ENCODE measurements at places on chromosomes 13 and 19.
A peak's percentile ranks its signal among the peaks of the same experiment; 100 is the strongest.

DNA sequence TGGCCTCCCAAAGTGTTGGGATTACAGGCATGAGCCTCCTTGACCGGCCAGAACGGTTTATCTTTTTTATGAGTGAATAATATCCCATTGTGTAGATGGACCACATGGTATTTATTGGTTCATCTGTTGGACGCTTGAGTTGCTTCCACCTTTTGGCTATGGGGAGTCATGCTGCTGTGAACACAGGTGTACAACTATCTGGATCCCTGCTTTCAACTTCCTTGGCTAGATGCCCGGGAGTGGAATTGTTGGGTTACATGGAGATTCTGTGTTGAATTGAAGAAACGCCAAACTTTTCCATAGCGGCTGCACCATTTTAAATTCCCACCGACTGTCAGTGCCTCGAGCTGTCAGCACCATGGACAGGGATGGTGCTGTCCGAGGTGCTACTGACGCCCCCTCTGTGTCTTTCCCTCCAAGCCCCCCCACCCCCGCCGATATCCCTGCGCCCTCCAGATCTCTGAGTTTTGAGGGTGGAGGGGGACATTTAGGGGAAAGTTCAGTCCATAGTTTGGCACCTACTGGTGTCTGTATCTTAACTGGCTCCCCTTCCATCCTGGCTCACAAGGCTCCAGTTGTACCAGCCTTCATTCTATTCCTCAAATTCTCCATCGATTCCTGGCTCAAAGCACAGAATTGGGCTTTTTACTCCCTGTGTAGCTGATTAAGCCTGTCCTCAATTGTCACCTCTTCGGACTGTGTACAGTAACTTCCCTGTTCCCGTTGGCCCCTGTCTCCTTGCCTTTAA is 27.3 kb downstream of the PNPLA6 start:
- no peak for DNase-seq

- DNase-seq, result no peak
These were observed 4.9 kb downstream of the SIAH3 start for GRCh38 chr13:45846681-45847080.

GRCh38 chr13:99774644-99775043 is 196.9 kb downstream of the ZIC5 start:
- no peak for DNase-seq

GRCh38 chr19:18326772-18327171 is 3.9 kb upstream of the LSM4 start:
- no peak for DNase-seq

GRCh38 chr13:47499358-47500150 is 501.5 kb downstream of the SUCLA2 start:
- DNase-seq, result no peak

DNA sequence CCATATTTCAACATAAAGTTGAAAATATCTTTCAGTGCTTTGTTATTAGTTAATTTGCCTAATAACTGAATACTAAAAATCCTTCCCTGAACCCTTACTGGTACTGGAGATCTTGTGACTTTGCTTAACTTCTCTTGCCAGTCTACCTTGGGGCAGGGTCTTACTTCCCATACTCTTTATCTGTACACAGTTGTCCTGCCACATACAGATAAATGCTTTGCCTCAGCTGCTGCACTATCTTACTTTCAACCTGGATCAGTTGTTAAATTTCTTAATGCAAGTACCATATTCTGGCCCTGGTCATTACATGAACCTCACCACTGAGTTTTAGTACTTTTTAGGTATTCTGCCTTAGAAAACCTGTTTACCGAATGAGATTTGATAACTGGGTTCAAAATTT is 107.6 kb downstream of the PIBF1 start:
- no peak for DNase-seq

- DNase-seq, result no peak
These were observed 38.2 kb downstream of the TMTC4 start for GRCh38 chr13:100636441-100636840.

GRCh38 chr19:12095111-12095790 is 30.7 kb downstream of the ZNF844 start:
- DNase-seq, result no peak

GRCh38 chr13:30870049-30870884 is 35.8 kb upstream of the MEDAG start:
- DNase-seq, result peak; percentile 94

DNA sequence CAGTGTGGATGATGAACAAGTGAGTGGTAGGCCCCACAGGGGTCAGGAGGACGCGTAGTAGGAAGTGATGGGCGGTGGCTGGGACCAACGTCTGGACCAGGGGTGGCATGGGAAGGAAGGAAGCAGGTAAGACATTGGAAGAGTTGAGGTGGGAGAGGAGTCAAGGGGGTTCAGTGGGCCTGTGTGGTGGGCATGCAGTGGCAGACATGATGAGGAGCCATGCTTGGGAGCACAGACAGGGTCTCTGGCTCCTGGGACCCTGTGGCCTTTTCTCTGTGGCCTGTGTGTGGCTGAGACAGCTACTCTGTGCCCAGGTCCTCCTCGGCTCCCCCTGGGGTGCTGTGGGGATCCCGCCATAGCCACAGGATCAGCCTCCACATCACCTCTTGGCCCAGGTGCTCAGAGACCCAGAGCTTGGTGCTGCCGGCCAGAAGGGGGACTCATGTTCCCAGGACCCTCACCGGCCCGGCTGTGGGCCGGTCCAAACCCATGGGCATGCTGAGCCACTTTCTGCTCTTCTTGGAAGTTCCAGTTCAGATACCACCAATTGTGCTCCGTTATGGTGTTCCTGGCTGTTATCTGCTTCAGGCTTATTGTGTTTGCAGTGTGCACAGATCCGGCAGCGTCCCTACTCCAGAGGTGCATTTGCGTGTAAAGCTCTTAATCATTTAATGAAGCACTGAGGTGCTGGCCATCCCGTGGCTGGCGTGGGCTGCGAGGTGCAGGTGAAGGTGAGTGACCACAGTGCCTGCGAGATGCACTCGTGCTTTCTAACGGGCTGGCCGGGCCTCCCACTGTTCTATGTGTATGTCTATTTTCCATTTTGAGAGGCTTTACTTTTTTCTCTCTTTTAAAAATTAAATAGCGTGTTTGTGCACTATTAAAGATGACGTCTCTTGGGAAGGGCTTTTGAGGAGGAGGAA is 147.9 kb downstream of the TEX29 start:
- no peak for DNase-seq

DNA sequence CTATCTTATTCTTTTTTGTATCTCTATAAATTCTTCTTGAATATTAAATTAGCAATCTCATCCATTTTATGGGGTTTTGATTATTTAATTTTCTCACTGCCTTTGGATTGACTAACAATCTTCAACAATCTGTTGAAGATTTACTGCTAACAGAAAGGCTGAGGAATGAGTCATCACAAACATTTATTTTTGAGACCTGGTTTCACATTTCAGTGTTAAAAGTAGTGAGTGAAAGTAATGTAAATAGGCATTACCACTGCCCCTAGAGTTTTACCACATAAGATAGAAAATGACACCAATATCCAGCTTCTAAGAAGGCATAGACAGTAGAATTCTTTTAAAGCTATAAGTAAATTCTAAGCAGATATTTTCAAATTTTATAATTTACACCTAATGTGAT is 472.8 kb downstream of the OLFM4 start:
- no peak for DNase-seq

DNA sequence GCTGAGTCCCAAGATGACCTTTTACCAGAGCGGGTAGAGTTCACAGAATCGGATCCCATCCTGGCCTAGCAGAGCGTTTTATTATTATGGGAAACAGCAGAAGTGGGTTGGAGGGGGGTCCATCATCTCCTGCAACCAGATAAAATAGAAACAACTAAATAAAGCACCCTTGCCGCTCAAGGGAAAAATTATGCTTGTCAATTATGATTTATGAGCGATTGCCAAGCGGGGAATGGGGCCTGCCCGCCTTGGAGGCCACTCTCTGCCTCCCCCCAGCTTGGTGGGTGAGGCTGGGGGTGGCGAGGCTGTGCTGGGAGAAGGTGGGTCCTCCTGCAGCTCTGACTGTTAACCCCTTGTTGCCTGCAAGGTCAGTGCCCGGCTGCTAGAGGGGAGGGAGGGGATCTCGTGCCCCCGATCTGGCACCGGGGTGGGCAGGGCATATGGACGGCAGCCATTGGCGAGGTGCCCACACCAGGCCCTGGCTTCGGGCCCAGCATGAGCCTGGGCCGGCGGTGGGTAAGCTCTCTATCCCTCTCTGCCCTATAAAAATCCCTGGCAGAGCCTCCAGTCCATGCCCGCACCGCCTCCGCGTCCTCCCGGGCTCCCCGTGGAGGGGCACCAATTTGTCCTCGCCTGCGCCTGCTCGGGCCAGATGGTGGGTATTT is 129.1 kb downstream of the URI1 start:
- no peak for DNase-seq

- DNase-seq, result no peak
These were observed 9.8 kb upstream of the SIAH3 start for GRCh38 chr13:45861322-45861721.

DNA sequence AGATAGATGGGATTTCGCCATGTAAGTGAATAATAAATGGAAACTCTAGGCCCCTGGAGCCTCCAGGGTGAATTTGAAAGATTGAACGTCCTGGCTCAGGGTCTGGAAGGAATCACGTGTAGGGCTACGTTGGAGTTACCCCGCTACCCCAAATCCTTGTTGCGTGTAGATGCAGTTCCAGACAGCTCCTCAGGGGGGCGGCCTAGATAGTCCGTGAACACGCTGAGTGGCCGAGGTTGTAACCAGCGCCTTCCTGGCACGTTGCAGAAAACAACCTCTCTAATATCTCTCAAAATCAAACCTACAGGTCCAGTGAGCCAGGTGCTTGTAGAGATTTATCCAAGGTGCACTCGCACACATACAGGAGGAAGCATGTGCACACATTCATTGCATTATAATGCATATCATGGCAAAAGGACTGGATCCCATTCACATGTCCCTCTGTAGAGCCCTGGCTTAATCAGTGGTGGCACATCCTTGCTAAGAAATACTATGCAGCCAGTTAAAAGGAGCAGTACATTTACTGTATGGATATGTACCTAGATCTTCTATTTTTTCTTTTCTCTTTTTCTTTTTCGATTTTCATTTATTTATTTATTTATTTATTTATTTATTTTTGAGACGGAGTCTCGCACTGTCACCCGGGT is 2.5 kb upstream of the KEAP1 start:
- no peak for DNase-seq

DNA sequence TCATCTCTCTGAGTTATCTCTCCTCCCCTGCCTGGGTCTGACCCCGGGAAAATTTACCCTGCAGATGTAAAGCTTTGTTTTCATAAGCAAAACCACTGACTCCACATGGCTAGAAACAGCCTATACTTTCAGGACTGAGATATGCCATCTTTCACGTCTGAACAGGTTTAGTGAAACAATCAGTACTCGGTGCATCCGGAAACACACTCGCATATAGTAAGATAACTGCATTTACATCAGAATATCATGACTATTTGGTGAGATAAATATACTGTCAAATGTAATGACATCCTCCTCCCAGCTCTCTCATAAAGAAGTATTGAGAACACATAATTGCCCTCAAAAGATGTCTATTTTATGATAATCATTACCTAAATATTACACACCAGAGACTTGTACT is 172.8 kb downstream of the EFNB2 start:
- DNase-seq, result no peak

- DNase-seq, result no peak
These were observed 5.1 kb downstream of the CBARP start for GRCh38 chr19:1232652-1233072.

DNA sequence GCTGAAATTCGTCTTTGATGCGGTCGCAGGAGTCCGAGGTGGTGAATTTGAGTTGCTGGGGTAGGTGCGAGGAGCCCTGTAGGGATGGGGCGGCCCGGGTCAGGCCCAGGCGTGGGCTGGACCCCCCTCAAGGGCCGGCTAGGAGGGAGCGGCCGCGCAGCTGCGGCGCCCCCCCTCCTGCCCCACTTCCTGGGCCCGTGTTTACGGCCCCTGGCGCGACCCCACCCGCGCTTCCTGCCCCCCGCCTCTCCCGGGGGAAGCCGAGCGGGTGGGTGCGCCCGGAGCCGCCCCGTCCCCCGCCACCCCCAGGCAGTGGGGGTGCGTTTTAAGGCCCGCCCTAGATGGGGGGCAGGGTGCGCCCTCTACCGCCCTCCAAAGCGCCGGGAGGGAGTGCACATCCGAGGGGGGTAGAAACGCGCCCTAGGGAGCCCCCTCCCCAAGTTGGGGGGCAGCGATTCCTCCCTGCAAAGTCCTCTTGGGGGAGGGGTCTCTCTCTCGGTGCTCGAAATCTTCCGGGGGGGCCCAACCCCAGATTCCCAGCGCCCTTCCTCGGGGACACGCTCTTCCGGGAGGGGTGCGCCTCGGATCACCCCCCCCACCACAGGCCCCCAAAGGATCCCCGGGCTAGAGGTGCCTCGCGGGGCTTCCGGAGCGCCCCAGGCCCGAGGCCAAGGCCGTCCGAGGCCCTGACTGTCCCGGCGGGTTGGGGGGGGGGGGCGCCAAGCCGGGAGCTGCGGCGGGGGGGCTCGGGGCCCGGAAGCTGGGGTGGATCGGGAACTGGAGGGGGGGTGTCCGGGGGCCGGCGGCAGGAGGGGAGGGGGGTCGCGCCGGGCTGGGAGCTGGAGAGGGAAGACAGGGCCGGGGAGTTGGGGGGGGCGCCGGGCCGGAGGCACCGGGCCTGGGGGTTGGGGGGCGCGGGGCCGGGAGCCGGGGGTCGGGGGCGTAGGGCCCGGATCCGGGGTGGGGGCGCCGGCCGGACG is 823 bp downstream of the TLE5 start:
- DNase-seq, result no peak

GRCh38 chr19:20186174-20186573 is 19.2 kb downstream of the ZNF486 start:
- DNase-seq, result no peak

- DNase-seq, result no peak
These were observed 4.6 kb downstream of the COL4A2 start for GRCh38 chr13:110311443-110312338.

DNA sequence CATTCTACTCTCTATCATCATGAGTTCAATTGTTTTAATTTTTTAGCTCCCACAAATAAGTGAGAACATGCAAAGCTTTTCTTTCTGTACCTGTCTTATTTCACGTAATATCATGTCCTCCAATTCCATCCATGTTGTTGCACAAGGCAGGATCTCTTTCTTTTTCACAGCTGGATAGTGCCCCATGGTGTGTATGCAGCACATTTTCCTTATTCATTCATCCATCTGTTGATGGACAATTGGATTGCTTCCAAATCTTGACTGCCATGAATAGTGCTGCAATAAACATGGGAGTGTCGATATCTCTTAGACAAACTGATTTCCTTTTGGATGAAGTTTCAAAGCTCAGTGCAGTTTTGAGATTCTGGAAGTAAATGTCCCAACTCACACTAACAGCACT is 326.9 kb downstream of the FGF9 start:
- DNase-seq, result no peak

- no peak for DNase-seq
These were observed 297.8 kb upstream of the DACH1 start for GRCh38 chr13:72164811-72165210.

DNA sequence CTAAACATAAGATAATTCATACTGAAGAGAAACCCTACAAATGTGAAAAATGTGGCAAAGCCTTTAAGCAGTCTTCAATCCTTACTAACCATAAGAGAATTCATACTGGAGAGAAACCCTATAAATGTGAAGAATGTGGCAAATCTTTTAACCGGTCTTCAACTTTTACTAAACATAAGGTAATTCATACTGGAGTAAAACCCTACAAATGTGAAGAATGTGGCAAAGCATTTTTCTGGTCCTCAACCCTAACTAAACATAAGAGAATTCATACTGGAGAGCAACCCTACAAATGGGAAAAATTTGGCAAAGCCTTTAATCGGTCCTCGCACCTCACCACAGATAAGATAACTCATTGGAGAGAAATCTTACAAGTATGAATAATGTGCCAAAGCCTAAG is 40.6 kb downstream of the ZNF254 start:
- no peak for DNase-seq

Measured in GOT3 (cell line).